ENCODE measurements at places on chromosomes 3 and 15.

GRCh38 chr3:26712211-26713026 is 89.8 kb downstream of the LRRC3B start:
- no peak for DNase-seq

DNA sequence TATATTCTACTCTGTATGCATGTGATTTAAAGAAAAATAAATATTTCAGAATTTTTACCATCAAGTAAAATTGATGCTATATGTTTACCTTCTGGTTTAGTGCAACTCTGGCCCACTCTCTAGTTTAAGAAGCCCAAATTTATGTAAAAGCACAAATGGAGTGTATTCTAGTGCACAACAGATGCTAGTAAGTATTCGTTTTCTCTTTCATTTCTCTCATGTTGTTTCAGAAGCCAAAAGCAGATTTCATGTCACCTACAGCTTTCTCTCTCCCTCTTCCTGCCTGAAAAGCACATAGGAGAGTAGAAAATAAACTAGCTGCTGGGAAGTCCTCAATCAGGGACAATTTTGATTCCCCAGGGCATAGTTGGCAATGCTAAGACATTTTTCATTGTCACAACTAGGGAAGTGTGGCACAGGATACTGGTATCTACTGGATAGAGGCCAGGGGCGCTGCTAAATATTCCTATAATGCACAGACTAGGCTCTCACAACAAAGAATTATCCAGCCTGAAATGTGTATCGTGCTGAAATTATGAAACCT is 147.4 kb upstream of the ARHGEF26 start:
- DNase-seq = no peak

DNA sequence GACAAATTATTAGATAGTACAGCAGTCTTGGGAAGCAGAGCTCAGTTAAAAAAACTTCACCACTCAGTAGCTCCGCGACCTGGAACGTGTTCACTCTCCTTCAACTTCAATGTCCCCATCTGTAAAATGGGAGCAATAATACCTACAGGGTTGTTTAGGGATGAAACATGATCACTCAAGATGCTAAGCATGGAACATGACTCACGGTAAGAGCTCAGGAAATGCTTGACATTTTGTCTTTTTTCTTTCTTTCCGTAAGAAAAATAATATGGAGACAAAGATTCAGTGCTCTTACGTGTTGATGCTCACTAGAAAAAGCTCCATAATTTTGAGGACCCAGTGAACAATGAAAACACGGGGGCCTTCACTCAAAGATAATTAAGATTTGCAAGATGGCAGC is 606.7 kb upstream of the MDFIC2 start:
- no peak for DNase-seq

DNA sequence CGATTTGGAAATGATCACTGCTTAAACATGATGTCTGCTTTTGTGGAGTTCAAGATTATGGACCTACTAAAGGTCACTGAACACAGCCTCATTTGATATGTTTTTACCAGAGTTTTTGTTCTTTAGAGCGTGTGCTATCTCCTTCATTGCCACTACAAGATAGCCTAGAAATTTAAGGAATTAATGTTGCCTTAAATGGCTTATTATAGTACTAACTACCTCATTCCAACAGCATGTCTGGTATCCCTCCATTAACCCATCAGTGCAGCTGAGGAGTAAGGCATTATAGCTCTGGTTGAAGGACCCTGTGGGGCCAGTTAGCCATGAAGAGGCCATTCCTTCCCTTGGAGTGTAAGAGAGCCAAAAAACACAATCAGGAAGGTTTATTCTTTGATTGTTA is 2.3 kb upstream of the FAM43A start:
- DNase-seq = no peak

DNA sequence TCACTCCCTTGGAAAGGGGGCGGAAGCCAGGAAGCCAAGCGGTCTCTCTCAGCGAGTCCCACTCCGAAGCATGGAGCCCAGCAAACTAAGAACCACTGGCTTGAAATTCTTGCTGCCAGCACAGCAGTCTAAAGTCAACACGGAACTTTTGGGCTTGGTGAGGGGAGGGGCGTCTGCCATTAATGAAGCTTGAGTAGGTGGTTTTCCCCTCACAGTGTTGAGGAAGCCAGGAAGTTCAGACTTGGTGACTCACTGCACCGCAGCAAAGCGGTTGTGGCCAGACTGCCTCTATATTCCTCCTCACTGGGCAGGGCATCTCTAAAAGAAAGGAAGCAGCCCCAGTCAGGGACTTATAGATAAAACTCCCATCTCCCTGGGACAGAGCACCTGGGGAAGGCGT is 665.4 kb upstream of the CBLB start:
- DNase-seq = peak; percentile 85

- no peak for DNase-seq
Measured at GRCh38 chr3:180679178-180680096, at the start of gene CCDC39. CCDC39 (minus strand) TSS chr3:180679489; CDS start chr3:180679380, 109 bp downstream.

GRCh38 chr3:137988152-137988551 is 21.8 kb upstream of the CLDN18 start:
- DNase-seq = no peak

DNA sequence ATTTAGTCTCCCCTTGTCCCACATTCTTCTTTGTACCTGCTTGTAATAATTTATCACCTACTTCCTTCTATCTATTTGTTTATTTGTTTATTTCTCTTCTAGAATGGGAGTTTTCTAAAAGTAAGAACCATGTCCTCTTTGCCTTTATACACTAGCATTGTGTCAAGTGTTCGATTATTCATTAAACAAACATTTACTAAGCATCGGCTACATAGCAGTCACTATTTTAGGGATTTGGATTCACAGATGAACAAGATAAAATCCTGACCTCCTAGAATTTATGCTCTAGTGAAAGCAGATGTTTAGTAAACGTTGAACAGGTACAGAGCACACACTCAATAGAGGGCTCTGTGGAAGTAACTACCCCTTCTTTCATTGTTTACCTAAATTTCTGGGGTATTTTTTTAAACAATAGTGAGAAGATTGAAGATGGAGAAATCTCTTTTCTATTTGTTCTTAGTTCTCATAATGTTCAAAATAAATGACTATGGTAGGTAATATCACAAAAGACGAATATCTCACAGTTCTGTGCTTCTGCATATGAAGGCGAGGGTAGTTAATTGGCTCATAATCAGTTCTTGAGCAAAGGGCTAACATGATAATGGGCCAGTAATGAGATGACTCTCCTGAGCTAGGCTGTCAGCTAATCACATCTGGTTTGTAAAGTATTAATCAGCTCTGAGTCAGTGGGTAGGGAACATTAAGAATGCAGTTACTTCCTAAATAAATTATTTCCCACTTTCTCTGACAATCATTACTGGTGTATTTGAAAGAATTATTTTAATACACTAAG is 111.9 kb downstream of the SLC9A9 start:
- no peak for DNase-seq
